ENCODE measurements at places on chromosomes 3 and 15. TPM values are rescaled to one million over a fixed set of nuclear protein-coding genes. Genes with fewer than 3 reads are reported as not detected.

DNA sequence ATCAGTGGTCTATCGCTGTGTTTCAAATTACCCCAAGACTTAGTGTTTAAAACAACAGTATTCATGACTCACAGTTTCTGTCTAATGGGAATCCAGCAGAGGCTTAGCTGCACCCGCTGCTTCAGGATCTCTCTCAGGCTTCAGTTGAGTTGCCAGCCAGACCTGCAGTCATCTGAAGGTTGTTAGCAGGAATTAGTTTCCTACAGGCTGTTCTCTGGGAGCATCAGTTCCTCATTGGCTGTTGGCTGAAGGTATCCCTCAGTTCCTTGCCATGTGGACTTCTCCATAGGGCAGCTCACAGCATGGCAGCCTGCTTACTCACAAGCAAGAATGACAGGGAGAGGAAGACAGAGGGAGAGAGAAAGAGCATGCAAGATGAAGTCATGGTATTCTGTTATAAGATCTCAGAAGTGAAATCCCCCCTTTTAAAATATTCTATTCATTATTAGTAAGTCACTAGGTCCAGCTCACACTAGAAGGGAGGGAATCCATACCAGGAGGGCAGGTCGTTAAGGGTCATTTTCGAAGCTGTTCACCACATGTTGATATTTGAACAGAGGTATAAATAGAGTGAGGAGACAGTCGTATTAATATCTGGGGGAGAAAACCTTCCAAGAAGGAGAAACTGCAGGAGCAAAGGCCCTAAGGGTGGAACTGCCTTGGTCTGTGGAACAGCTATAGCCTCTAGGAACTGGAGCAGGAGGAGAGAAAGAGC is 473.9 kb upstream of the PPP2R3A start:
- DNase-seq: no peak
- no peaks in the 10 kb centered on the region for H3K4me1 ChIP-seq
- H3K4me3 ChIP-seq: no peak overlapping the region

DNA sequence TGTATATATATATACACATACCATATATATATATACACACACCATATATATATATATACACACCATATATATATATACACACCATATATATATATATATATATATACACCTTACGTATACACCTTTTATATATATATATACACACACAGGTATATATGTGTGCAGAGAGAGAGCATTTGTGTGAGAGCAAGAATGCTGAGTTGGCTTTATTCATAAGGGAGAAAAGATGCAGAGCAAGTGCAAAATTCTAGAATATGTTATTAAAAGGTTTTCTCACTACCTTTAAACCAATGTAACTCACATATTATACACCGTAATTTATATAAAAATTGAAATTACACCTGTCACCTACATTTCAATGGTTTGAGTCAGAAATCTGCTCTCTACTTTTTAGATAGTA is 107.2 kb upstream of the ALCAM start:
- no peak for DNase-seq
- no peaks in the 10 kb centered on the region for H3K4me1 ChIP-seq
- no peaks in the 10 kb centered on the region for H3K36me3 ChIP-seq

DNA sequence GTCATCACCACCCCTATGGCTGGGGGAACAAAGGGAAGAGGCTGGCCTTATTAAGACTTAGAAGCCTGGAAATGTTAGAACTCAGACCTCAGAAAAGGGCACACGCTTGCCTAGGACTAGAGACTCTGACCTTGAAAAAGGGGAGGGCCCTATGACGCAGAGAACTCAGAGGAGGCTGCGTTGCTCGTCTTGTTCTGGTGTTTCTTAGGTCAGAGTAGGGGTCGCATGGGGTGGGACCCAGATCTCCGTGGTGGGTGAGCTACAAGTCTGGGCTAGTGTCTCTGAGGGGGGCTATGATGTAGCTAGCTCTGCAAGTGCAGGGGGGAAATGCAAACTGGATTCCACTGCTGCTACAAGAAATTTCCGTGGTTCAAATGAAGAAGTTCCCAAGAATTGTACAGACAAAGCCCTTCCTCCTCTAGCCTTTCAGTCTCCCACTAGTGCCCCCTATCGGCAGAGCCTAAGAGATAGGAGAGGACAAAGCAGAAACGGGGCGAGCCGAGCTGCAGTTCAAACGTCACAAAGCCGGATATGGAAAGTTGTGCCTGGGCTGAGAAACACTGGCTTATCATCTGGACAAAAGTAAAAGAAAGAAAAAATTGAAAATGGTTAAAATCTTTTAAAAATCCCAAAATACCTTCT is 392.9 kb upstream of the ROBO2 start:
- H3K36me3 ChIP-seq: no peaks in the 10 kb centered on the region
- H3K27ac ChIP-seq: no peak overlapping the region
- H3K4me3 ChIP-seq: no peak overlapping the region
- no peak for DNase-seq

DNA sequence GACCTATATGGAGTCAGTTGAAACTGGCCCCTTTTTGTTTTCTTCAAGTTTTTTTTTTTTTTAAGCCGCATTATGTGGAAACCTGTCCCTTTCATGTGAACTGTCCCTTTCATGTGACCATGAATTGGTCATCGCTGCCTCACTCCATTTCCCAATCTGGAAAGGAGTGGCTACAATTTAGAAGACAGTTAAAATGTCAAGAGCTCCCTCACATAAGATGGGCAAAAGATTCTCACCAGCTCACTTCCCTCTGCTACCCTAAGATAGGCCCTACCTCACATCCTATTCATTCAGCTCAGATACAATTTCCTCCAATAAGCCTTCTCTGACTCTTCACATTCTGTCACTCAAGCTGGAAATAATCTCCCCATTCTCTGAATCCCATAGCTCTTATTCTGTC is 111.3 kb upstream of the BCL6 start:
- H3K4me3 ChIP-seq: no peak overlapping the region
- DNase-seq: no peak
- no peak overlapping the region for H3K27ac ChIP-seq
- no peaks in the 10 kb centered on the region for H3K27me3 ChIP-seq
- H3K4me1 ChIP-seq: peaks cover 3% of the 10 kb centered on the region

- no peak for DNase-seq
- H3K27me3 ChIP-seq: no peaks in the 10 kb centered on the region
- H3K4me1 ChIP-seq: peaks cover 7% of the 10 kb centered on the region
- H3K36me3 ChIP-seq: no peaks in the 10 kb centered on the region
Observed at GRCh38 chr15:38600236-38600635, 35.6 kb upstream of the RASGRP1 start.

DNA sequence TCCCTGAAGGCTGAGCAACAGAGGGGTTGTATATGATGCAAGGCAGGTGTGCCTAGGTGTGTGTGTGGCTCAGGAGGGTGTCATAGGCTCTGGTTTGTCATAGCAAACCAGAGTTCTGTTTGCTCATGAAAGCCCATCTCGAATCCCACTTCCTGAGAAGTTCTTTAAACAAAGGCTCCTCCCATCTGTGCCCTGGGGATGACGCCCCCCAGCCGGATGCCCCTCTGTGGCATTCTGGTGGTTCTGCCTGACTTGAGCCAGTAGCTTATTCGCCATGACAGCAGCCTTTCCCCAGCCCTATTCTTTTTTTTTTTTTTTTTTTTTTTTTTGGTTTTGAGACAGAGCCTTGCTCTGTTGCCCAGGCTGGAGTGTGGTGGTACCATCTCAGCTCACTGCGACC is 45.4 kb downstream of the PDIA5 start:
- no peak overlapping the region for H3K27ac ChIP-seq
- peaks cover 9% of the 10 kb centered on the region for H3K4me1 ChIP-seq
- H3K27me3 ChIP-seq: no peaks in the 10 kb centered on the region
- H3K36me3 ChIP-seq: peaks cover 30% of the 10 kb centered on the region

SERINC4 gene
- 0.28 TPM for total RNA-seq

SEMA5B gene
- not detected for total RNA-seq

SSUH2 gene
- total RNA-seq: 0.18 TPM

Measured in activated T-helper 2 cell treated with anti-CD3 and anti-CD28 coated beads, Interferon-gamma antibody, Interleukin-2, Interleukin-4, amounts not matched to agents 10 μg/mL and 5 μg/mL and 100 μg/mL, durations not matched to agents 14 hours and 24 hours and 36 hours (primary cell).